ENCODE measurements at places on chromosomes 1 and 21.

DNA sequence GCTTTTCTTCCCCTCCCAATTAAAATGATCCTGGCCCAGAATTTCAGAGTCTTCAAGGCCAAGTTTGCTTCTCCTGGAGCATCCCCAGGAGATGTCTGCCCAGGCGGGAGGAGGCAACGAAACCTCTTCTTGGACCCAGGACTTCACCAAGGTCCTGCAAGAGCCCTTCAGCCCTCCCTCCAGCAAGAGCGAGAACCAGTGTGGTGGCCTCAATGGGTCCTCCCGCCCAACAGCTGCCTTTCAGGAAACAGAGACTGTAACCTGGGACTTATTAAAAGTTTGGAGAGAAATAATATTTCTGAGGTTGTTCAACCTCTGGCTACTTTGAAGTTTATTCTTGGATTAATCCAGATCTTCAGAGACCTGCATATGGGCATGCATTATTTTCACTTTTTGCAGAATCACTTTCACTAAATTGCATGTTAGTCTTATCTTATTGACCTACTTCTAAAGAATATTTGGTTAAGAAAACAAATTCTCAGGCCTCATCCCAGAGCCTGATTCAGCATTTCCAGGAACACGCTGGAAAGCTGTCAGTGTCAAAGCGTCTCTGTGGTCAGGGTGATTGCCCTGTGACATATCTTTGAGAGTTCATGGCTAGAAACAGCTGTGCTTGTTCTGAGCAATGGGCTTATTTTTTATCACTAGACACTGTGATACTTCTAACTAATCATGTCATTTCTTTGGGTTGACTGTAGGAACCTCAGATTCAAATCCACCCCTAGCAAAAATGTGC lies 66.0 kb upstream of the CLDN14 start:
- no peak for DNase-seq

DNA sequence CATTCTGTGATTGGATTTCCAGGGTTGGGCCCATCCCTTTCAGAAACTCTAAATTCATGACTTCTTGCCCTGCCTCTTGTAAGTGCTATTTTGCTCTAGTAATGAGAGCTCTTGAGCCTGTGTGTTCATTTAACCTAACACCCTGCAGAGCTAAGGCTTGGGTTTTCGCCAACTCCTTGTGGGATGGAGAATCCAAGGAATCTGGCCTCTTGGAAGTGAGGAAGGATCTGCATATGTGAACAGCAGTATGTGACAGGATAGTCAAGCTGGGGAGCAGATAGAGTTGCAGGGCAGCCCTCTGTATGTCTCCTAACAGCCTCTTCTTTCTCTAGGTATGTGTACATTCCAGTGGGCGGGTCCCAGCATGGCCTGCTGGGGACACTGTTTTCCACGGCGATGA lies 258.9 kb downstream of the HHAT start:
- no peak for DNase-seq

GRCh38 chr1:200150721-200151120 lies 123.2 kb downstream of the NR5A2 start:
- DNase-seq = no peak

DNA sequence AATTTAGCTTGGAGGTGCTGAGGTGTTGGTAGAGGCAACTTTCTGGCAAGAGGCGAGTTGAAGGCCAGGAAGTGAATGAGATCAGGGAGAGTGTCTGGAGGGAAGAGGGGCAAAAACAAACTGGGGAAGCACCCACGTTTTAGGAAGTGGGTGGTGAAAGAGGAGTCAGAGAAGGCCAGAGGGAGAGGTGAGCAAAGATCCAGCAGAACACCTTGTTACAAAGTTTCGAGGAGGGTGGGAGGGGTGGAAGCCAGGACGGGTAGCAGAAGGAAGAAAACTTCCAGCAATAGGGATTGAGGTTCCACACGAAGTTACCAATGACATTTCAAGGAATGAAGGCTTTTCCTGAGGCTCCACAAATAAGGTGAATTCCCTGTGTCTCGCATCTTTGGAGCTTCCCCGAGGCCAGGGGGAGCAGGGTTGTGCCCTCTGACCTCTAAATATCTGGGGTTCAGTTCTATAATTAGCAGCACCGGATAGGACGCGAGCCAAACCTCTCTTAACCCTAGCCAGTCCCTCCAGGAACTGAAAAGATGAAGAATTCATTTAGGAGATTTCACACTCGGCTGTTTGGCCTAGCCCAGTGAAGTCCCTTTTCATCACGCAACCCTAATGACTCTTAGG lies 578 bp upstream of the SESN2 start:
- DNase-seq = no peak

GRCh38 chr1:153553830-153554541 lies 4.9 kb upstream of the S100A3 start:
- DNase-seq = no peak

DNA sequence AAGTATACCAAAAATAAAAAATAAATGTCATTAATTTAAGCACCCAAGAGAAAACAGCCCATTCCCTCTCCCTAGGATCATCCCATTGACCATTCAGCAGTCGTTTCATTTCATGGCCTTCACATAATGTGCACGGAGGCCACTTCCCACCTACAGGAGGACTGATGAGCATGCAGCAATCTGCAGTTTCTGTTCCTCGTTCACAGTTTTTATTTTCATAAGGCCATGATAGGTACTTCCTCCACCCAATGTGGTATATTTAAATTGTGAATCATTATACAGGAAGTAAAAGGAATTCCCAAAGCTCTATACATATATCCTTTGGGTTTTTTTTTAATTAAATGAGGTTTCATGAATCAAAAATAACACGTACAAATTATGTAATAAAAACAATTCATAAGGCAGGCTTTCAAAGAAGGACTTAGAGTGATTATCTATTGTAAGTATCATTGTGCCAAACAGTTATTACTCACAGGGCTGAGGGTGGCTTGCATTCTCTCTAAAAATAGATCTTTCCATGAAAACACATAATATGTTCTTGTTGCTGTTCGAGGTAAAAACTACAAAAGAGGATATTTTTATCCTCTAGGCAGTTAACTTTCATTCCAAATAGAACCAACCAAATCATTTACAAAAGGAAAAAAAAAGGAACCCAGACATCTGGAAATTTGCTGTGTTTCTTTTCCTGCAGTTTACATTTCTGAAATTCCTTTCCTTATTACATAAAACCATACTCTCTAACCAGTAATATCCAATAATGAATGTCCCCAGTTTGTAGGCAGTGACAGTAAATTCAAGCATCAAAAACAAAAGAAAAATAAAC lies 27.5 kb upstream of the SLC44A3 start:
- no peak for DNase-seq

DNA sequence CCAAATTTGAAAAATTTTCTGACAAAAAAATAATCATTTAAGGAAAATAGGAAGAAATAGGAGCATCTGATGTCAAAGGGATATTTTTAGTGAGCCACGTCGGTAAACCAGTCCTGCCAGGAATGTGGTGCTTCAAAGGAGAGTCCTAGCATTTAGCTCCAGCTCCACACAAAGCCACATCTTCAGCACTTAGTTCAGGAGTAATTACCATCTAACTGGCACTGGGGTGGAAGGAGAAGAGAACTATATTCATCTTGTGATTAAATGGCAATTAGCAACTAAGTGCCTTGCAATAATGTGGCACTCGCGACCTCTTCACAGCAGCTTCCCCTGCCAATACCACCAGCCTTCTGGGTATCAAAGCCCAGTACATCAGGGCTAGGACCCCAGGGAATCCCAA lies 409.1 kb downstream of the SETD4 start:
- no peak for DNase-seq

DNA sequence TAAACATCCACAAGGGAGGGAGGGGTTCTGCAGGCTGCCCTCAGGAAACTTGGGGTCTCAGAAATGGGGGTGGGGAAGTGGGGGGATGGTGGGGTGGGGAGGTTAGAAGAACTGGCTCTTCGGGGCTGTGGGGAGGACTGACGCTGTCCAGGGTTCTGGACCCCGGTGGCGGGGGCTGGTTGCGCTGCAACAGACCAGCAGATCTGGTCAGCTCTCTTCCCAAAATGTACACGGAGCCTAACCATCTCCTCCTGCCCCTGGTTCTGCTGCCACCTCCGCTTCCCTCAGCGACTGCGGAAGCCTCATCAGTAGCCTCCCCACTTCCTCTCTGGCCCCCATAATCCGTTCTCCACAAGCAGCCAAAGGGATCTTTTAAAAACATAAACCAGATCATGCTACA lies 29.3 kb upstream of the C1QA start:
- DNase-seq = no peak

- no peak for DNase-seq
Observed at GRCh38 chr1:217091561-217091960, 368.3 kb upstream of the ESRRG start.

DNA sequence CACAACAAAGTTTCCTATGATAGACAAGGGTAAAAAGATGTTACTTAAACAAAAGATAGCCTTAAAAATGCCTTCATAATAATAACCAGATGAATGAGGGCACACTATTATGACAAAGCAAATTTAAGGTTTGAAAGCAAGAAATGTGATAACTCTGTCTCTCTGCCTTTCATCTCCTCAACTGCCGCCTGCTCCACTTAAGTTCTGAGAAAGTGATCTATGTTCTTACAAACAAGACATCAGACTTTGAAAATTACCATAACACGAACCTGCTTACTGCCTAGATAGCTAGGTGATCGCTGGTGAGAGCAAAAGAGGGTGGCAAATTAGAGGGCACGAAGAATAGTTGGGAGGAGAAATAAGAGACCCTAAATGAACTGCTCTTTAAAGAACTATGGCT lies 13.2 kb downstream of the C21orf91 start:
- DNase-seq = no peak

All from NCI-H524 treated with DMSO at 0.1 percent for 48 hours (cell line).